Mesenteric fat pad (tissue), 1 donor: ENCODE measurements at places on chromosomes 16 and 17. TPM values are rescaled to one million over a fixed set of nuclear protein-coding genes. Genes with fewer than 3 reads are reported as not detected.

The CDC27 gene
- 124 TPM for total RNA-seq

The ACSM2B gene
- not detected for total RNA-seq

- DNase-seq: no peak
Observed at GRCh38 chr17:5077781-5078105, 524 bp upstream of the ZFP3 start.

DNA sequence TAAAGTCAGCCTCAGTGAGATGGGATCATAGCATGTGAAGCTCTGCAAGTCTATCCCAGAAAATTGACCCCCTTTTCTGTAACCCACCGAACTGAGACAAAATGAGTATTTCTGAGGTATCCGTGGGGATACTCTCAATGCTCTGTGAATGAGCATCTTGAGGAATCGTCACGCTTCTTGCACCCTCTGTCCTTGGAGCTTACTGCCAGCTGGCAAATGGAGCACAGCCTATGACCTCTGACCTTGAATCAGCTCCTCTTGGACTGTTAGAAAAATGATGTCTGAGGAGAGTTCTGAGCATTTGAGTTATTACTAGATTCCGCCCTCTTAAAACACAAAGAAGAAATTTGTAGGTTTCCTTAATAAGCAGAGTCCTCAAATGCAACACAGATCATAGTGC lies 342.1 kb downstream of the ZFHX3 start:
- DNase-seq: no peak

- no peak for DNase-seq
Observed at GRCh38 chr16:66322174-66322573, 44.3 kb upstream of the CDH5 start.

DNA sequence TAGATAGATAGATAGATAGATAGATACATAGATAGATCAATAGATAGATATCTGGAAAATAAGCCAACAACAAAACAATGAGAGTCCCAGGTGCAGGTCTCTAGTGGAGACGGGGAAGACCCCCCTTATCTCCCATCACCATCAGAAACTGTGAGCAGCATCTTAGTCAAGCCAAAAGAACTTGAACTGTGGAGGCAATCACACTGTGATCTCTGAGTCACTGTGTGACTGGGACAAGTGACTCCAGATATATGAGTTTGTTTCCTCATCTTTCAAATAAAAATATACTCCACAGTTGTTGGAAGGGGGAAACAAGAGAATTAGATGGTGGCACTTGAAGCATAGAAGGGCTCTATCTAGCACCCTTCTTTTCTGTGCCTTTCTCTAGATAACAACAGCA lies 42.1 kb downstream of the NOG start:
- DNase-seq: no peak

DNA sequence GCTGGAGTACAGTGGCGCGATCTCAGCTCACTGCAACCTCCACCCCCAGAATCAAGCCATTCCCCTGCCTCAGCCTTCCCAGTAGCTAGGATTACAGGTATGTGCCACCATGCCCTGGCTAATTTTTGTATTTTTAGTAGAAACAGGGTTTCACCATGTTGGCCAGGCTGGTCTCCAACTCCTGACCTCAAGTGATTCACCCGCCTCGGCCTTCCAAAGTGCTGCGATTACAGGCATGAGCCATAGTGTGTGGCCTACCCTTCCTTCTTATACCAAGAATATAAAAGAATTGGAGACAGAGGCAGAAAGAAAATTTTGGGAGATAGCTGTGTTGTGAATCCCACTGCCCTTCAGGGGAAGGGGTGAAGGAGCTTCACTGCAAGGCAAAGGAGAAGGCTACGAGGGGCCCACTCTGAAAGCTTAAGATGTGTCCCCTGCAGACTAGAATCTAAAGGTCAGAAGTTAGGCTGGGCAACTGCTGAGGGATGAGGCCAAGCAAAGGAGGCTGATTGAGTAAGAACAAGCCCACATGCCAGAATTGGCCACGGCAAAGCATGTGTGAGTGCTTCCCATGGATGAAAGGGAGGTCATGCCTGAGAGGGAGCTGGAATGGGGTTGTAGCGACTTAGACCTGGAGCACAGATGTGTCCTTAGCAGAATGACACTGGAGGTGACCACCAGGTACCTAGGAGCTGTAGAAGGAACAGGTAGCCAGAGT lies 8.4 kb upstream of the CRYBA1 start:
- no peak for DNase-seq

DNA sequence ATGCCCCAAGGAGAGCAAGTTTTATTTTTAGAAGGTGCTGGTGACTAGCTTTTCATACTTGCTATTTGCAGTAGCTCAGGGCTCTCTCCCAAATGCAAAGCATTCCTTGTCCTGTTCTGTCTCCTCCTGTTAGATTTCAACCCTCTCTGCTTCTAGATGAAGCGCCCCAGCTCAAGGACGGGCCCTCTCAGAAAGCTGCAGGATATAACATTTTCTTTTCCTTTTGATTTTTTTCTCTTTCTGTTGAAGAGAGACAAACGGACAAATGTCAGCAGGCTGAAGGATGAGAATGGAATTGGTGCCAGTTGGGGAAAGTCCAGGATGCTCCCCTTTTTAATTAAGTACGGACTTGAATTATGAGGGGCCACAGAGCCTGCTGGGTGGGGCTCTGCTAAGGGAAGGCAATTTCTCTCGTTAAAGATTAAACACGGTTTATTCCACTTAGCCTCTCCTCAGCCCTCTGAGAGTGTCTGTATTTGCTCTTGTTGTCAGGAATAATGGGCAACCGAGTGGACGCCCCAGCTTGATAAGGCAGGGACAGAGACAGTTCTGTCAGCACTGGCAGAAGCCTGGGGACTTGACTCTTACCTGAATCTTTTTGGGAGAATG lies 6.2 kb upstream of the ETV4 start:
- no peak for DNase-seq

The SRL gene
- total RNA-seq: 0.45 TPM

- DNase-seq: no peak
Observed at GRCh38 chr16:63774302-63774701, 1347.6 kb downstream of the CDH11 start.

DNA sequence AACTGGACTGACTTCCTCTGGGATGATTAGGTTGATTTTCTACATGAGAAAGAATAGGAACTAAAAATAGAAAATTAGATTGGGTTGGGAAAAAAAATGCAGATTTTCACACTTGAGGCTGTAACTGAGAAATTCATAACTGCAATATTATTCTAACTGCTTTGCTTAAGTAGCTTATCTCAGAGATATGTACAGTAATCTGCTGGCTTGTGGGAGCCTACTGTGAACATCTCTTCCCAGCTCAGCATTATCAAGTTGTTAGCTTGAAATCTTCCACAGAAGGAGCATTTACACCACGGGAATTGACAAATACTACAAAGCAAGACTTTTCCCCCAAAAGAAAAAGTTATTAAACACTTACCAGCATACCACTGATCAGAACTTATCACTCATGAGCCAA lies 58.9 kb downstream of the CNTNAP4 start:
- DNase-seq: no peak

DNA sequence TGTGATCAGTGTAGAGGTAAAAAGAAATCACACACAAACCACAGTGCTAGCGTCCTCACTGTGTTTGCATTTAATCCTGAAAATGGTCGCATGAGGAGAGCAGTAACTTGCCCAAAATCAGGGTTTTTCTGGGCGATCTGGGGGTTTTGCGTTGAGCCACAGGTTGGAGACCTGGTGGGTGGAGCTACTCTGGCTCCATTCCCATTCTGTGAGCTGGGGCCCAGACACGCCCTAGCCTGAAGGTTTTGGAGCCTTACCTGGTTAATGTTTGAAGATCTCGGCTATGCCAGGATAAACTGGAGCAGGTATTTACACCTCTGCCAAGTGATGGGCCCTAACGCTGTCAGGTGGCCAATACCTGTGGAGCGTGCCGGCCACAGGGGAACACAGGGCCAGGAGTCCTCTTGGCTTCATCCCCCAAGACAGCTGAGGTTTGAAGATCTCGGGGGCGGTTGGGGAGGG lies 48.4 kb downstream of the MPRIP start:
- DNase-seq: peak; percentile 57

GRCh38 chr17:72466199-72466598 lies 345.4 kb downstream of the SOX9 start:
- peak; percentile 8 for DNase-seq

DNA sequence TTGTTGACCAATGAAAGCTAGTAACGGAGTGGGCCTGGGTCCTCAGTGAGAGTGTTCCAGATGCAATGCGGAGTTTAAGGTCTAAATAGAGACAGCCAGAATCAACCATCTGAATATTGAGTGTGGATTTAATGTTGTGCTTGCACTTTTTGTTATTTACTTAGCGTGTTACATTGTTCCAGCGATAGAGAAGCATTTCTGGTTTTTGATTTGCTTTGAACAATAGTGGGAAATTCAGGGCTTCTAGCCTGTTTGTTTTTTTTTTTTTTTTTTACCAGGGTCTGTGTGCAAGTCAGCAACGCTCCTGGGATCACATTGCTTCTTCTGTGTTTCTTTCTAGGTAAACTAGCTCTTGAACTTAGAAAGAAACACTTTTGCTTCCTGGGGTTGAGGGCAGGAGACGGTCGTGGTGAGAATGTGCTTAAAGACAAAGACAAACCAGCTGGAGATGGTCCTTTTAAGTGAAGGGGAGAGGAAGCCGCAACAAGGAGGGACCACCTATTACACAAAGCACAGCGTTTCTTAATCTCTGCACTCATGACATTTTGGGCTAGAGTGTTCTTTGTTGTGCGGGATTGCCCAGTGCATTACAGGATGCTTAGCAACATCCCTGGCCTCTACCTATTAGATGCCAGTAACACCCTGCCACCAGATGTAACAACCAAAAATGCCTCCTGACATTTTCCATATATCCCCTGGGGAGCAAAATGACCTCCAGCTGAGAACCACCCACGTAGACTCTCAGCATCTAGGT lies 119.2 kb downstream of the MAP2K6 start:
- no peak for DNase-seq

GRCh38 chr17:29836643-29837042 lies 93.4 kb downstream of the SSH2 start:
- DNase-seq: no peak

- no peak for DNase-seq
Observed at GRCh38 chr17:74742978-74743545, 5.4 kb upstream of the NHERF1 start.

DNA sequence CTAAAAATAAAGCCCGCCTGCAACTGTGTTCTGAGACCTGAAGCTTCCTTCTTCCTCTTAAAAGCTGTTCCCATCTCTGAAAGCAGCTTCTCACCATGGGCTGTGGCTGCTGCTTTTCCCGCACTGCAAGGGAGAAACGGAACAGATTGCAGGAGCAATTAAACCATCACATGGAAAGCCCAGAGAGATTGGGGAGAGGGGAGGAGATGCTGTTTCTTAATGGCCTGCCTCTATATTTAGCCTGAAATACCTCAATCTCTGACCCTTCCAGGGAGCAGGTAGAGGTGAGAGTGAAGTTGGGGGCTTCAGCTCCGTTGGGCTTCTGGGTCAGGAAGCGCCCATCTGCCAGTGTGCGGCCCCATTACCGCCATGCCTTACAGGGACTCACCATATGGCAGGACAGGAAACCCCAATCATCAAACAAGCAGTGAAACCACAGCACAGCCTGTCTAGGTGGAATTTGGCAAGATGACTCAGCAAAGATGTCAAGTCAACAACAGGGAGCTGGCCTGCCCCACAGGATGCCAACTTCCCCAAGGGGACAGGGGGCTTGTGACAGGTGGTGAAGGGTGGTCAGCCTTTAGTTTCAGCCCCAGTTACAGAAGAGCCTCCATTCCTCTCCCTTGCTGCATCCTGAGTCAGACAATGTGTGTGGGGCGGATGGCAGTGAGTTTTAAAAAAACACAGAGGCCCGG lies 286.6 kb upstream of the CCL2 start:
- DNase-seq: no peak

The EFCAB13 gene
- 5.6 TPM for total RNA-seq

The DCUN1D3 gene
- 187 TPM for total RNA-seq

DNA sequence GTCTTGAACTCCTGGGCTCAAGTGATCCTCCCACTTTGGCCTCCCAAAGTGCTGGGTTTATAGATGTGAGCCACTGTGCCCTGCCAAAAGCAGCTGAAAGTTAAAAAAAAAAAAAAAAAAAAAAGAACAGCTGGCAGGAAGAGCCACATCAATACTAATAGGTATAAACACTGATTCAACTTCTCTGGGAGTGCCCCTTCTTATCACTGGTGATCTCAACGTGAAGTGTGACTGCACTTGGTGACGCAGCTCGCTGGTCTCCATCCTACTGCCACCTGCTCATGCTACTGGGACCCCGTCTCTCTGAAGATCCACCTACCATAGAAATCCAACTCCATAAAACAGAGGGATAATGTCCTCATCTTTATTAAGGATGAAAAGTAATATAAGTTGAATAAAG lies 40.8 kb downstream of the RNF157 start:
- no peak for DNase-seq

The SLC12A3 gene
- not detected for total RNA-seq

DNA sequence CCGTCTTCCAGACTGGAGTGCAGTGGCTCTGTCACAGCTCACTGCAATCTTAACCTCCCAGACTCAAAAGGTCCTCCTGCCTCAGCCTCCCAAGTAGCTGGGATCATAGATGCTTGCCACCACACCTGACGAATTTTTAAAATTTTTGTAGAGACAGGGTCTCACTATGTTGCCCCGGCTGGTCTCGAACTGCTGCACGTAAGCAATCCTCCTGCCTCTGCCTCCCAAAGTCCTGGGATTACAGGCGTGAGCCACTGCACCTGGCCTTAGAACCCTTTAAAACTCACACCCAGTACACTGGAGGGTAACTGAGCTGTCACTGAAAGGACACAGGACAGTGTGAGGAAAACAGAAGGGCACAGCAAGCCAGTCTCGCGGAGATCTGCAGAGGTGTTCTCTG lies 97.6 kb upstream of the NOL11 start:
- DNase-seq: no peak

DNA sequence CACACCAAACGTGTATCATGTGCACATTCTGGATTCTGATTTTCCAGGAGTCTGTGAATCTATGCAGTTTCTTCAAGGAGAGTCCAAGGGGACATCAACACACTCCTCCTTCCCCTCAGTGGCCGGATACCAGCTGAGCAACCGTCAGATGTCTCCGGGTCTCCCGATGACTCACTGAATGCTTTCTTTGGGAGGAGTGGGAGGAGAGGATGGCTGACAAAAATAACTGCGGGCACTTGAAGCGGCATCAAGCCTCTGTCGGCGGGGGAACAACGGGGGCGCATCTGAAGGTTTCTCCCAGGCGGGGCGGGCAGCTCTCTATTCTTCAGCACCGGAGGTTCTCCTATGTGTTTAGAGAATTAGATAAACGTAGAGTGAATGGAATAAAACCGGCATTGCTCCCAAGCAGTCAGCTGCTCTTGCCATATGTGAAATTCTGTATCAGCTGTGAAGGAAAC lies 24.6 kb upstream of the LRRC75A start:
- no peak for DNase-seq

The ACAP1 gene
- 18.8 TPM for total RNA-seq

GRCh38 chr16:14029658-14030057 lies 41.5 kb upstream of the MRTFB start:
- DNase-seq: no peak

GRCh38 chr17:49946208-49946607 lies 22.8 kb upstream of the DLX4 start:
- no peak for DNase-seq

The OR3A2 gene
- total RNA-seq: 1.2 TPM

GRCh38 chr16:4548124-4548523 lies 8.0 kb upstream of the C16orf96 start:
- no peak for DNase-seq

- DNase-seq: no peak
Observed at GRCh38 chr17:68349157-68349556, 57.9 kb downstream of the ARSG start.

The LITAFD gene
- total RNA-seq: not detected

GRCh38 chr17:48998587-48999440 lies 1.6 kb downstream of the IGF2BP1 start:
- DNase-seq: no peak

- DNase-seq: peak; percentile 65
Observed at GRCh38 chr17:47812146-47812920, 9.3 kb downstream of the OSBPL7 start.
